HEK293T (cell line): ENCODE measurements at places on chromosomes 13 and 19.
A peak's percentile ranks its signal among the peaks of the same experiment; 100 is the strongest.

GRCh38 chr13:95352486-95352885 lies 51.2 kb upstream of the ABCC4 start:
- no peak for DNase-seq

GRCh38 chr13:100508455-100508854 lies 80.1 kb downstream of the GGACT start:
- peak; percentile 22 for DNase-seq

GRCh38 chr19:1685046-1685445 lies 32.6 kb upstream of the TCF3 start:
- DNase-seq = no peak

GRCh38 chr19:38974624-38975213 lies 823 bp downstream of the FBXO17 start:
- DNase-seq = no peak

DNA sequence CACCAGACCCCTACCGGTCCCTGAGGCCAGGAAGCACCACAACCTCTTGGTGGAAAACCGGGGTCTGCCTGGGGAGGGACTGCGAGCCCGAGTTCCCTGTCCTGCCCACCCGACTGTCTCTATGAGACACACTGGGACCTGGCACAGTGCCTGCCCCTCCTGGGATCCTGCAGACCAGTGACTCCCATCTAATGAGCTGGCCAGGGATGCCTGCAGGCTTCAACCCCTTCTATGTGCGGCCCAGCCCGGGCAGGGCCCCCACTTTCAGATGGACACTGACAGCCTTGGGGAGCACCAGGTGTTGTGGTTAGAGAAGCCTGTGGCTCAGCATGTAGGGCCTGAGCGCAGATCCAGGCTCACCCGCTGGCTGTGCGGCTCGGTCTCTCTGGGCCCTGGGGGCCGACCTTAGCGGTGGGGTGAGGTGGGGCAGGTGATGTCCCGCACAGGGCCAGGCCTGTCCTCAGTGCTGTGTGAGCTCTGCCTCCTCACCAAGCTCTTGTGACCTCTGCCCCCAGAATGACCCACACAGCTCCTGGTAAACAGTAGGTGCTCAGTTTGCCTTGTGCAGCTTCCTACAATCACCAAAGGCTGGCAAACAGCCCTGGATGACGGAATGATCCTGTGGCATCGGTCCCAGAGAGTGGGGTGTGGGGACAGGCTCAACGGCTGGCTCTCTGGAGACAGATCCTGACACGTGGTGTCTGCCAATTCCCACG lies 17.9 kb upstream of the CACTIN start:
- no peak for DNase-seq

DNA sequence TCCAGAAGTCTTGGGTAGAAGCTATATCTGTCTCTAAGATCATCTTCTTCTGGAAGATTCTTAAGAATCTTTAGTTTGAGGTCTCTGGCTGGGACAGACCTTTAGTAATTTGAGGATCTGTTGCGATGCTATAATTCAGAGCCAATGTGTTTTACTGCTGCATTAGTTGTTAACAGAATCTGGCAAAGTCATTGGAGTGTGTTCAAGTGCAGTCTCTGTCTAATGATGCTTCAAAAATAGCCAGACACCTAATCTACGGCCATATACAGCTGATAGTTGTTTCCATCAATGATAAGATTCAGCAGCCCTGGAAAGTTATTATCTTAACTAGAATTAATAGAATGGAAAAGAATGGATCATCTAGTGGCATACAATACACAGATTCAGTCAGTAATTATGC lies 72.6 kb downstream of the CDK8 start:
- no peak for DNase-seq

GRCh38 chr13:43041369-43041921 lies 18.1 kb downstream of the DNAJC15 start:
- DNase-seq = no peak

DNA sequence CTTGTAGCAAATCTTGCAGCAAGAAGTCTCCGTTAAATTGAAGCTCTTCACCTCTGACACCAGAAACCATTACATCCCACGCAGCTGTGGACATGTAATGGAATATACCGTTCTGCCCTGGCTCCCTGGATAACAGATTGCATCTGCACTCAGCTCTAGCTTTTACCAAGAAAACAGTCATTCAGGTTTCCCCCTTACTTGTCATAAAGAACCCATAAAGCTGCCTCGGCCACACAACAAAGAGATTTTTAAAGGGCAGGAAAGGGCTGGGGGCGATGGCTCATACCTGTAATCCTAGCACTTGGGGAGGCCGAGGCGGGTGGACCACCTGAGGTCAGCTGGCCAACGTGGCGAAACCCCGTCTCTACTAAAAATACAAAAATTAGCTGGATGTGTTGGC lies 127.6 kb upstream of the RFC3 start:
- DNase-seq = no peak

GRCh38 chr13:26658448-26659385 lies 101.2 kb downstream of the WASF3 start:
- no peak for DNase-seq

- DNase-seq = no peak
Observed at GRCh38 chr13:85618521-85618920, 180.7 kb downstream of the SLITRK6 start.

DNA sequence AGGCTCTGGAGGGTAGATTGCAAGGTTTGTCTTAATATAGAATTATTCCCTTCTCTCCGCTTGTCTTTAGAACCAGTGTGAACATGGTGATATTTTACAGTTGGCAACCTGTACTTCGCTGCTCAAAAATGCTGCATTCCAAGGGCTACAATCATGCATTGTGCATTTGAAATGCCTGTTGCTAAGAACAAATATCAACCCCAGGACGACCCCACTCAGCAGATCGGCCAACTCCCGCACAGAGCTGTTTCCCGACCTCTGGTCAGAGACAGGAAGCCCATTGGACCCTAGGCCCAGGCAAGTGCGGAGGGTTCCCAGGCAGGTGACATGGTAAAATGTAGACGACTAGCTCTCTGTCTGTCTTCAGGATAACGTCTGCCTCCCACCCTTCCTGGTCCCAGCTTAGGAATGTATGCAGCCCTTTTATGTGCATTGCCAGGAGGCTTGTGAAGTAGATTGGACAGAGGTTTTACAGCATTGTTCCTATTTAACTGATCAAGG lies 263.5 kb downstream of the FOXO1 start:
- no peak for DNase-seq

GRCh38 chr13:28159057-28159456 lies 20.7 kb downstream of the PAN3 start:
- DNase-seq = no peak

DNA sequence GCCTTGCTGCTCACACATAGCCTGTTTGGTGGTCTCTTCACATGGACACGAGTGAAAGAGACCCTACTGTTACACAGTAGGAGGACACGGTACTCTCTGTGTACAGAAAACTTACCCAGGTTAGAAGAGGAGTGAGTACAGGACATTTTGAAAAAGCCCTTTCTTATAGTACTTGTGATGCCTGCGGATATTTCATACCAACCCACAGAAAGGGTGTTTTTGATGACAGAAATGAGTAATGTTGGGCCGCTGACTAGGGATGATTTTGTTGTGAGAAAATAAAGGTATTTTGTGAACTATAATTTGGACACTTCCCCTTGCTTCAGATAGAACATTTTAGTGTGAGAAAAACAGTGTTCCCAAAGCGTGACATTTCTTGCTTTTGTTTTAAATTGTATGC lies 18.2 kb downstream of the NUDT15 start:
- DNase-seq = no peak

DNA sequence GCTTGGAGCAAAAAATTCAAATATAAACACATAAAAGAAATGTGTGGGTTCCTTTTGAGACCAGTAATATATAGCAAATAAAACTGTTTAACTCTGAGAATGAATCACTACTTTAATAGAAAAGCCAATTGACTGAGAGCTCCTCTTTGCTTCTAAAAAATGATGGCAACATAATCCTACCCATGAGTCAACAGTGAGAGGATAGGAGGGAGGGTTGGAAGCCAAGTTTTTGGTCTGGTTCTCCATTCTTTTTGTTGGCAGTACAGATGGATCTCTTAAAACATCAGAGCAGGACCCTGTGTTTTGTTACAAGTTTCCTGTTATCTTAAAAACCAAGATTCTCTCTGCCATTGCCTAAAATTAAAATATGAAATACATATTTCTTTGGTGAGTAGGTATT lies 50.0 kb upstream of the POSTN start:
- no peak for DNase-seq

DNA sequence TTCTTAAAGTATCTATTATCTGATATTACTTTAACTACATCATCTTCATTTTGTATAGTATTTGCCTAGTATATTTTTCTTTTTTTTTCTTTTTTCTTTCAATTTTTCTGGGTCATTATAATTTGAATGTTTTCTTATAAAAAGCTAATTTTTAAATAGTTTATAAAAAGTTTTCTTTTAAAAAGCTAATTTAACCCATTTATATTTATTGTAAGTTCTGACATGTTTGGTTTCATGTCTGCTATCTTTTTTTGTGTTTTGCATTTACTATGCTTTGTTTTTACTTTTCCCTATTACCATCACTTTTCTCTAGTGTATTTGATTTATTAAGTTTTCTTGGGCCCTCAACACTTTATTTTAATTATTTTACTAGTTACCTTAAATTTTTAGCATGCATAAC lies 22.6 kb upstream of the RCBTB2 start:
- no peak for DNase-seq

DNA sequence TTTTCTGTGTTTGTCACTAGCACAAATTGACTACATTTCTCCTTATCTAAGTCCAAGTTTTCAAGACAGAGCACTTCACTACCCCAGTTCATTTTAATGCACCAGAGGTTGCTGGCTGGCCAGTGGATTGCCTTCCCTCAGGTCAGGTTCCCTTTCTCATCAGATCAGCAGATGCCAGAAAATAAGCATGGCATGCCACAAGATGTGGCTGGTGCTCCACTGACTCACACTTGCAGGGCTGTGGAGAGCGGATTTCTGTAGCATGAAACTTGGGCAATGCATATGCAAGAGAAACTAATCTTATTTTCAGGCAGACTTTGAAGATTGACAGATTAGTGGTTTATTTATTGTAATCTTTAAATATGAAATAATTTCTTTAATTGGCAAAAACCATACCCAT lies 79.5 kb downstream of the RUBCNL start:
- DNase-seq = no peak

DNA sequence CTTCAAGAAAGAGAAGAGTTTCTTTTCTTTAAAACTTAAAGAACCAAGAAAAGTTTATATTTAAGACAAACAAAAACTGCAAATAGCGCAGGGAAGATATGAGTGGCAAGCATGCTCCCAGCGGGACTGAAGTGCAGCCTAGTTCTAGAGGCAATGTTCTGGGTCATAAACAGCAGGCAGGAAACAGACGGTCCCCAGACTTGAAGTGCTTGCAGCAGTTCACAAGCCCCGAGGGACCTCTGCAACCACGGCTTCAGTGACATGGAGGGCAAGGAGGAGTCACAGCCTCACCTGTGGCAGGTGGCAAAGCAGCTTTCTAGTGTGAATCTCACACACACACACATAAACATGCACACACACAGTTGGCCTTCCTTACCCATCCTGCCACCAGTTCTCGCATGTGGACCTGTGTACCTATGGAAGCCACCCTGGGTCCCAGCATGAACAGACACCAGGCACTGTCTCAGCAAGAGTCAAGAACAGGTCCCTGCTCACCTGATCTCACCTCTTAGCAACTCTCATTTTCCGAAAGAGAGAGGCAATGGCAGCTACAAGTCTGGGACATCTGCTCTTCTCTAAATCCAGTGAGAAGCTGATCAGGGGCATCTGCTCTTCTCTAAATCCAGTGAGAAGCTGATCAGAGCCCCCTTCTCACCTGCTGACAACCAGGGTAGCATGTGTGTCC lies 162.0 kb downstream of the EFNB2 start:
- no peak for DNase-seq

- DNase-seq = no peak
Observed at GRCh38 chr13:43783820-43784219, 3.0 kb downstream of the ENOX1 start.

GRCh38 chr13:35475960-35476943 lies at the start of gene MAB21L1:
Gene MAB21L1, minus strand, starts transcription at chr13:35476689. Its CDS starts 551 bp downstream, at chr13:35476138.
- peak; percentile 69 for DNase-seq

DNA sequence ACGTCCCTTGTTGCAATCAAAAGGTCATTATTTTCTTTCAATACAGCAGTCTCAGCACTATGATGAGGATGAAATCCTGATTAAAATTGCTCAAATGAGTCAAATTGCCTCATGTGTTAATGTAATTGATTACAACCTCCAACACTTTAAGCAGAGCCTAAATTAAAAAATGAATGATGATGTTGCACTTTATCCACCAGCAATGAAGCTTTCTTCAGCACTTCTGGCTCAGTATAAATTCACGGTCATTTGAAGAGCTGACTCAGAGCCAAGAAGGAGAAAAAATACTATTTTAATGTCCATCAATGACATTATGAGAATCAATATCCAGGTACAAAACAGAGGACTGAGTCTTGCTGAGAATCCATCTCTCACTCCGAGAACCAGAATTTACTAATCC lies 792.6 kb upstream of the ATXN8OS start:
- DNase-seq = no peak

- no peak for DNase-seq
Observed at GRCh38 chr19:1606138-1606651, 933 bp upstream of the UQCR11 start.

DNA sequence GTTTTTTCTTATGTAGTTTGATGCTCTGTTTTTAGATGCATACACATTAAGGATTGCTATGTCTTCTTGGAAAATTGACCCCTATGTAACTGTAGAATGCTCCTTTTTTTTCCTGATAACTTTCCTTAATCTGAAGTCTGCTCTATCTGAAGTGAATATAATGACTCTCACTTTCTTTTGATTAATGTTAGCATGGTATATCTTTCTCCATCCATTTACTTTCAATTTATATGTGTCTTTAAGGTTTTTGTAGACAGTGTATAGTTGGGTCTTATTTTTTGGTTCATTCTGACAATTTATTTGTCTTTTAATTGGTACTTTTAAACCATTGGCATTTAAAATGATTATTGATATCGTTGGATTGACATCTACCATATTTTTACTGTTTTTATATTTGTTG lies 92.3 kb downstream of the URI1 start:
- no peak for DNase-seq

DNA sequence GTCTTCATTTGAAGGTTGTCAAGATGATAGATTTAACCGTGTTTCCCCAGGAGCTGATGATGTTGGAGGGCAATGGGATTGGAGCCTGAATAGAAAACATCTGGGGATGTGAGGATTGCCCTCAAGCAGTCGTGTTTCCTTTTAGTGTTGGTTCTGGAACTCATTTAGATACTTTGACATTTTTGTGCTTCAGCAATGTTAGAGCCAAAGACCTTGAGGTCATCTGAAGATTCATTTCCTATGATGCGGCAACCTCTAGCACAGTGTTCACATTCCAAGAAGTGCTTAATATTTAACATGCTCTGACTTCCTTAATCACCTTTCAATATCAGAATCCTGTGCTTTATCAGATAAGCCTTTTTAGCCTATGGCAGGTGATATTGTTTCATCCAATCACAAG lies 82.7 kb downstream of the SLC10A2 start:
- no peak for DNase-seq
